ENCODE measurements at places on chromosomes 3 and 15. TPM values are rescaled to one million over a fixed set of nuclear protein-coding genes. Genes with fewer than 3 reads are reported as not detected.

- DNase-seq = peak; percentile 41
These were observed 10.4 kb downstream of the SLITRK3 start for GRCh38 chr3:165185707-165186327.

Gene TMEM207
- not detected for total RNA-seq

Gene TAMM41
- 10.4 TPM for total RNA-seq

DNA sequence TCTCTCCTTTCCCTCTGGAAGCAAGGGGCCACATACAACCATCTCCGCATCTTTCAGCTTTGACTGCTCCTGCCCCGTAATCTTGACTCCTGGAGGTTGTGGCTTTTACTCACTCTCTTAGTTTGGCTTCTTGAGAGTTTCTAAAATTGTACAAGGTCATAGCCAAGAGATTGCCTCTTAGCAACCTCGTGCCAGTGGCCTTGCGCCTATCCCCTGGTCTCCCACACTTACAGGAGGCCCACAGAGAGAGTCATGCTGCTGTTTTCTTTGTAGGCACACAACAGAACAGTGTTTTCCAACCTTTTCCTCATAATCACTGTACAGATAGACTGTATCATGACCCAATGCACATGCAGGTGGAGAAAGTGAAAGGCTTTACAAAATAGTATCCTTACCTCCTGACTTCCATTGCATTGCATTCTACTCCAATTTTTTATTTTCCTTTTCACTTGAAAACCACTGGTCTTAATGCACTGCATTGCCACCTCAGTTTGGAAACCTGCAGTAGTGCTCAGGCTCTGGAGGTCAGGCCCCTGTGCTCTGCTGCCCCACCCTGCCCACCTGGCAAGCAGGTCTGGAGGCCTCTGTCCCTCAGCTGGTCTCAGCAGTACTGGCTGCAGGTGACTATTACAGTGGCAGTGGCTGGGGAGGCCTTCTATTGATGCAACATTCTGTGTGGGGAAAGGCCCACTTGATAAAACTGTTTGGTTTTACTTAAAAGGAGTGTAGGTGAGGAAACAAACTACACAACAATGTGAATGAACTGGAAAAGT, 156.2 kb downstream of the DNAJB8 start:
- DNase-seq = no peak

Gene FILIP1L
- 77.0 TPM for total RNA-seq

DNA sequence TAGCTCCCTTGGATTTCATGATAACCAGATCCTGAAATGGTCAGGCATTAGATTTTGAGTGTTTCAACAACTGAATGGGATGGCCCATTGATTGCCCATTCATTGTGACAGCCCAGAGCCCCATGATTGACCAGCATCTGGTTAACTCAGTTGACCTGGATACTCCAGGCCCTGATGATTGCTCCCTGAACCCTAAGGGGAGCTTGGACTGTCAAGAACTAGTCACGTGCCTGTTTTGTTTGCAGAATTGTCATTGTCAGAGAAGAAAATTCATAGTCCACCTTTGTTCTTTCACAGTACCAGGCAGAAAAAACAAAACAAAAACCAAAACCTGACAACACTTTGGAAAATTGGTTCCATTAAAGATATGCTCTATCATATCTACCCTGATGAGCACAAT, 241.3 kb upstream of the ONECUT1 start:
- no peak for DNase-seq

Gene MAP3K13
- total RNA-seq = 16.2 TPM
